ENCODE measurements at places on chromosomes 2 and 18. TPM values are rescaled to one million over a fixed set of nuclear protein-coding genes. Genes with fewer than 3 reads are reported as not detected.

- DNase-seq, result no peak
- no peaks in the 10 kb centered on the region for H3K27me3 ChIP-seq
- H3K4me3 ChIP-seq, result no peak overlapping the region
- no peaks in the 10 kb centered on the region for H3K36me3 ChIP-seq
Observed at GRCh38 chr18:47701134-47701533, 229.3 kb downstream of the SMAD2 start.

BBS5 gene
- 4.8 TPM for total RNA-seq

- no peak for DNase-seq
- H3K4me3 ChIP-seq, result no peak overlapping the region
- H3K27me3 ChIP-seq, result no peaks in the 10 kb centered on the region
Observed at GRCh38 chr2:133143645-133144044, 424.6 kb downstream of the NCKAP5 start.

DNA sequence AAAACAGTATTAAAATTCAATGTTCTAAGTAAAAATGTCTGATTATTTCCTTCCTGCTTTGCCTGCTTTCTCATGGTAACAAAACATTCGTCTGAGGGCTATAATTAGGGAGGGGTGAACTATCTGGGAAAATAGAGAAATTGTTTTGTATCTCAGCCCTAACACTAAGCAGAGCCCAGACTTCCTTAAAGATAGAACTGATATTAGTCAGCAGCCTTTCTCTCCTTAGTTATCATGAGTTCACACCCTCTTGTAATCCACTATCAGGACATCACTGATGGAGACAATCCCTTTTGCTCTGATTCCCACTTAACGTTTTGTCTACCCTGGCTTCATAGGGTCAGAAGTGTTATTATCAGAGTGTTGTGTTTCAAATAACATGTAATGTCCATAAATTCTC lies 701.1 kb upstream of the ZEB2 start:
- DNase-seq, result no peak
- no peak overlapping the region for H3K4me3 ChIP-seq
- H3K27ac ChIP-seq, result no peak overlapping the region
- H3K27me3 ChIP-seq, result no peaks in the 10 kb centered on the region
- H3K36me3 ChIP-seq, result no peaks in the 10 kb centered on the region

GRCh38 chr2:182521453-182522404 lies 94.9 kb upstream of the PDE1A start:
- no peak overlapping the region for H3K4me3 ChIP-seq
- DNase-seq, result no peak
- no peaks in the 10 kb centered on the region for H3K36me3 ChIP-seq
- no peak overlapping the region for H3K27ac ChIP-seq

GRCh38 chr2:218671097-218671653 lies 627 bp downstream of the RNF25 start:
- H3K27me3 ChIP-seq, result no peaks in the 10 kb centered on the region
- H3K4me3 ChIP-seq, result peak overlapping the region; percentile 97
- no peak for DNase-seq
- peaks cover 19% of the 10 kb centered on the region for H3K36me3 ChIP-seq
- peaks cover 17% of the 10 kb centered on the region for H3K4me1 ChIP-seq
- peak overlapping the region; percentile 82 for H3K27ac ChIP-seq

- H3K27me3 ChIP-seq, result no peaks in the 10 kb centered on the region
- no peaks in the 10 kb centered on the region for H3K36me3 ChIP-seq
Observed at GRCh38 chr2:239250216-239251081, 150.4 kb downstream of the HDAC4 start.

DNA sequence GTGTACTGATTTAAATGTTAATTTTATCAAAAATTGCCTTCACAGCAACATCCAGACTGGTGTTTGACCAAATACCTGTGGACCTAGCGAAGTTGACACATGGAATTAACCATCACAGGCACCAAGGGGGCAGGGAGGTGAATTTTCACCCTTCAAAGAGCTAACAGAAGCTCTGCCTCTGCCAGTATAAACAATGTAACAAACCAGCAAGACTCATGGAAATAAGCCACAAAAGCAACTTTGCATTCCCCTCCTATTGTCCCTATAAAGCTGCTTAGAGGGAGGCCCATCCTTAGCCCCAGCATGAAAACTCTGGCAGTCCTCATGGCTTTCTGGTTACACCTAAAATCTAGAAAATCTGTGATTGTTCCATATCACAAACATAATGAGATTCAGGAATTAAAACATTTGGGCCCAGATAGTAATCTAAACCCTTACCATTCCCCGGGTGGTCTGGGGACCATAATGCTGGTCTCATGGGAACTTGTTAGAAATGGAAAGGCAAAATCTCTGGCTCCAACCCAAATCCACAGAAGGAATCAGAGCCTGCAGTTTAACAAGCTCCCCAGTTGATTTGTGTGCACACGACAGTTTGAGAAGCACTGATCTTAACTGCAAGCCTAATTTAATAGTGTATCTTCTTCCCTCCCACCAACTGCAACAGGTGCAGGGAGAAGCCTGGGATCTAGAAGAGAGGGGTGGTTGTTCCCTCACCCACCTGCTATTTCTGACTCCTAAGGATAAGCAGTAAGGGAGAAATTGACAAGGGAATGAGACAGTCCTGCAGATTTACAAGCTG lies 23.1 kb downstream of the SERPINB11 start:
- DNase-seq, result no peak
- no peak overlapping the region for H3K27ac ChIP-seq
- no peaks in the 10 kb centered on the region for H3K36me3 ChIP-seq

CD207 gene
- total RNA-seq, result not detected

DNA sequence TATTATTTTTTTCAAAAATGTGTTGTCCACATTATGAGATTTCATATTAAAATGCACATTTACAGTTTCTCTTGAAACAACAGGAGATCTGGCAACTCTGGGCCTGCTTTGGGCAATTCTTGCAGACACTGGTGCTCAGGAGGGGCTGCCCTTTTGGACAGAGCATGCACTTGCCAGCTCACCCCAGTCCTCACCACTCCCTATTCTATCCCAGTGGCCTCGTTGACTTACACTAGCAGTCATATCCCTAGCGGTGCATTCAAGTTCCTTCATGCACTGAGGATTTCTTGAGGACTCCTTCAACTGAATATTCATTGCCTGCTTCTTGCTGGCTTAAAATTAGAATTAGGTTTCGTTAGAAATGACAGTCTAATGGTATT lies 87.9 kb upstream of the FHL2 start:
- H3K36me3 ChIP-seq, result no peaks in the 10 kb centered on the region
- no peak overlapping the region for H3K4me3 ChIP-seq
- DNase-seq, result no peak
- no peak overlapping the region for H3K27ac ChIP-seq
- no peaks in the 10 kb centered on the region for H3K4me1 ChIP-seq

DNA sequence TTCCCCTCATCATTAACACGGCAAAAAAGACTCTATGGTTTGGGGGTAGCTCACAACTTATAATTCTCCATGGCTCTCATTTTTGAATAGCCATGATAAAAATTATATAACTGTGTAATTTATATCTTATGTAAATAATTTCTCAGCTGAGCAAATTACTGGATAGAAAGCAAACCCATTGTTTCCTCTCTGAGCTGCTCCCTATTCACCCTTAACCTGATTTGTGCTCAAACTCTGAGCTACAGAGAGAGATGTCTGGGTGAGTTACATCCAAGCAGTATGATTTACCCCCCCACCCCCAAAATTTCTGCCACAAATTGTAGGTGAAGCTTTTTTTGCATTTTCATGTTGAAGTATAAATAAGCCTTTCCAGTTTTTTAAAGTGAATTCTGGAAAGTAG lies 123.7 kb downstream of the TFCP2L1 start:
- no peaks in the 10 kb centered on the region for H3K27me3 ChIP-seq
- no peak overlapping the region for H3K4me3 ChIP-seq
- DNase-seq, result no peak
- no peak overlapping the region for H3K27ac ChIP-seq
- H3K36me3 ChIP-seq, result no peaks in the 10 kb centered on the region

GRCh38 chr2:187710791-187711521 lies 156.7 kb upstream of the TFPI start:
- DNase-seq, result no peak
- H3K27ac ChIP-seq, result no peak overlapping the region
- H3K4me3 ChIP-seq, result no peak overlapping the region
- no peaks in the 10 kb centered on the region for H3K4me1 ChIP-seq
- H3K36me3 ChIP-seq, result no peaks in the 10 kb centered on the region

- peaks cover 5% of the 10 kb centered on the region for H3K4me1 ChIP-seq
- no peaks in the 10 kb centered on the region for H3K36me3 ChIP-seq
- H3K27me3 ChIP-seq, result no peaks in the 10 kb centered on the region
- H3K4me3 ChIP-seq, result peak overlapping the region; percentile 21
- peak; percentile 49 for DNase-seq
- H3K27ac ChIP-seq, result no peak overlapping the region
Observed at GRCh38 chr18:3771121-3771971, 321.4 kb downstream of the TGIF1 start.

GPATCH11 gene
- 20.2 TPM for total RNA-seq

CNGA3 gene
- not detected for total RNA-seq

PLEK gene
- 23.0 TPM for total RNA-seq

CASP10 gene
- total RNA-seq, result 6.7 TPM

SP140L gene
- total RNA-seq, result 31.4 TPM

- H3K36me3 ChIP-seq, result no peaks in the 10 kb centered on the region
- H3K4me1 ChIP-seq, result no peaks in the 10 kb centered on the region
- no peaks in the 10 kb centered on the region for H3K27me3 ChIP-seq
Observed at GRCh38 chr2:156003780-156004179, 328.7 kb downstream of the NR4A2 start.

- no peaks in the 10 kb centered on the region for H3K36me3 ChIP-seq
- H3K4me1 ChIP-seq, result no peaks in the 10 kb centered on the region
- H3K27ac ChIP-seq, result no peak overlapping the region
- H3K27me3 ChIP-seq, result no peaks in the 10 kb centered on the region
- DNase-seq, result no peak
- H3K4me3 ChIP-seq, result no peak overlapping the region
Observed at GRCh38 chr2:149271575-149271974, 58.8 kb upstream of the LYPD6 start.

DNA sequence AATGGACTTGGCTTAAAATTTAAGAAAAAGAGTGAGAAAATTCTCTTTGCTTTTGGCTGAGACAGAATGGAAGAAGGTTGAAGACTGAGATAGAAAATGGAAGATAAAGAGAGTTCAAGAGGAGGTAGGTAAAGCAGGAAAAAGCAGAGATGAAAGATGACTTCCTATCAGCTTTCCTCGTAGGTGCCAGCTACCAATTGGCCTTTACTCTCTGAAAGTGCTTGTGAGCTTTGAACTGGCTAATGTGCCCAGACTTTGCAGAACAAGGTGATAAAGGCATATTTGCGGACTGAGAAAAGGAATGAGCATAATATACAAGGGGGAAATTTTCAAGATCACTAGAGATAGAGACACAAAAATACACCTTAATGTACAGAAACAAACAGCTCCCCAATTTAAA lies 54.7 kb upstream of the UBE2E3 start:
- H3K36me3 ChIP-seq, result no peaks in the 10 kb centered on the region
- H3K27ac ChIP-seq, result no peak overlapping the region
- H3K27me3 ChIP-seq, result no peaks in the 10 kb centered on the region
- H3K4me3 ChIP-seq, result no peak overlapping the region
- no peaks in the 10 kb centered on the region for H3K4me1 ChIP-seq

GRCh38 chr2:220001751-220002150 lies 374.3 kb downstream of the SLC4A3 start:
- no peaks in the 10 kb centered on the region for H3K4me1 ChIP-seq
- H3K4me3 ChIP-seq, result no peak overlapping the region
- no peak for DNase-seq
- H3K27me3 ChIP-seq, result no peaks in the 10 kb centered on the region
- no peaks in the 10 kb centered on the region for H3K36me3 ChIP-seq

DNA sequence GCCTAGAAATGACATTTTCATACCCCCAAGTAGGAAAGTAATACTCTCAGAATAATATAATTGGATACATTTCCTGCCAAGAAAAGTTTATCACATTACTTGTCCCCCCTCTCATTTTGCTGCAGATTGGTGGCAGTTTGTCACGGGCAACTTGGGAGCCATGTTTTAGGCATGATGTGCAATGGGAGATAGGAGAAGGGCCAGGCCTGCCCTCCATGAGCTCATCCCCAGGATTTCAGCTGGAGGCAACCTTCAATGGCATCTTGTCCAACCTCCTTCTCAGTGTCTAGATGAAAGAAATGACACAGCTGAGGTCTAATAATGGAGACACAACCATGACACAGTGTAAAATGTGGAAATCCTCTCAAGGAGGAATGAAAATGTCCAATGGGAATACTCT lies 11.4 kb upstream of the RAB31 start:
- no peak overlapping the region for H3K4me3 ChIP-seq
- no peaks in the 10 kb centered on the region for H3K4me1 ChIP-seq
- DNase-seq, result no peak
- no peaks in the 10 kb centered on the region for H3K36me3 ChIP-seq

LYPD1 gene
- not detected for total RNA-seq

GRCh38 chr18:76487070-76487469 lies 8.0 kb downstream of the ZNF516 start:
- H3K4me3 ChIP-seq, result no peak overlapping the region
- DNase-seq, result no peak
- H3K36me3 ChIP-seq, result no peaks in the 10 kb centered on the region
- no peaks in the 10 kb centered on the region for H3K4me1 ChIP-seq
- H3K27me3 ChIP-seq, result peaks cover 4% of the 10 kb centered on the region
- no peak overlapping the region for H3K27ac ChIP-seq
